Activated CD4-positive, alpha-beta T cell treated with anti-CD3 and anti-CD28 coated beads, Interleukin-2, amount 10 ng/mL, durations not matched to agents 7 days and 5 days (primary cell): ENCODE measurements at places on chromosomes 3 and 15. TPM values are rescaled to one million over a fixed set of nuclear protein-coding genes. Genes with fewer than 3 reads are reported as not detected.

DNA sequence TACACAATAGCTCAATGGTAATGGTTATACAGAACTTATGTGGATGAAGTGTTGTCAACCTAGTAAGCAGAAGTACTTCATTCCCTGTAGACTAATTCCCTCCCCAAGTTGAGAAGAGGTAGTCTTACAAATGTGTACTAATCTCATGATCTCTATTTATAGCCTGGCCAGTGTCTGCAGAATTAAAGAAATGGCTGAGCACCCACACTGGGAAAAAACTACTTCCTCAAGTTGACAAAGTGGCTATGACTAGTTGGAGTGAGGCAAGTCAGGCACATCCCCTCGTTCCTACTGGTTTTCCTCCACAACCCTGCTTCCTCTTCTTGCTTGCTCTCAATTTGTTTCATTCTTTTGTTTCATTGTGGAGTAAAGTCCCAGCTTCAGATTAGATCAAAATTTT, 566.7 kb upstream of the ZNF717 start:
- no peak for DNase-seq

DNA sequence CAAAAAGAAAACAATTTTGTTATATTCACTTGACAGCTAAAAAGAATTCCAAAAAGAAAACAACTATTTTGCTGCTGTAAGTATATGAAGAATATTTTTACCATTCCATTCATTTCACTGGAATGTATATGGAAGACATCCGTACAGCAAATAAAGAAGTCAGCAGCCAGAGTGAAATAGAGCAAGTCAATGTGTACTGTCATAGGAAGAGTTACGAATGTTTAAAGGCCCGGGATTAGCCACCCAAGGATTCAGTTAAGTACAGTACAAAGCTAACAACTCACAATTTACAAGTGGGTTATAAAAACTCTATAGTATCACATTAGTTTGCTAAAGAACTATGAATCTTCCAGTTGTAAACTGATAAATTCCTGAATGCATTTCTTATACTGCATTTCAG, 14.4 kb upstream of the XXYLT1 start:
- DNase-seq: no peak

- DNase-seq: no peak
Observed at GRCh38 chr3:12300137-12300536, 11.3 kb downstream of the PPARG start.

DNA sequence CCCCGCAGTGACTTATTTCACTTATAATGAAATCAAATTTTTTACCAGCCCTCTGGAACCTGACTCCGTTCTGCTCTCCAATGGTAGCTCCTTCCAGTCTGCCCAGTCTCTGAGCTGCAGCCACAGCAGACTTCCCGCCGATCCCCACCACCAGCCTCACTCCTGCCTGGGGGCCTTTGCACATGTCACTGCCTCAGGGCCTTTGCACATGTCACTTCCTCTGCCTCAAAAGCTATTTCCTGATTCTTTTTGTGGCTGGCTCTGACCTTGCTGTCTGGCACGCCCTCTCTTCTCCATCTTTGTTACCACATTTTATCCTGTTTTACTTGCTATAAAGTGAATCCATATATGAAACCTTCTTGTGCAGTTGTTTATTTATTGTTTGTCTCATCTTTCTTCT, 277.4 kb downstream of the EPHB1 start:
- DNase-seq: no peak

GRCh38 chr3:171317171-171317570, 143.0 kb downstream of the TNIK start:
- DNase-seq: no peak

GRCh38 chr3:28674212-28674611, 325.6 kb upstream of the AZI2 start:
- no peak for DNase-seq

The ARHGEF26 gene
- total RNA-seq: 0.06 TPM

The GABRB3 gene
- not detected for total RNA-seq

The OTOL1 gene
- total RNA-seq: not detected

The PDZRN3 gene
- total RNA-seq: not detected
